ENCODE measurements at places on chromosomes 11 and 22. TPM values are rescaled to one million over a fixed set of nuclear protein-coding genes. Genes with fewer than 3 reads are reported as not detected.

DNA sequence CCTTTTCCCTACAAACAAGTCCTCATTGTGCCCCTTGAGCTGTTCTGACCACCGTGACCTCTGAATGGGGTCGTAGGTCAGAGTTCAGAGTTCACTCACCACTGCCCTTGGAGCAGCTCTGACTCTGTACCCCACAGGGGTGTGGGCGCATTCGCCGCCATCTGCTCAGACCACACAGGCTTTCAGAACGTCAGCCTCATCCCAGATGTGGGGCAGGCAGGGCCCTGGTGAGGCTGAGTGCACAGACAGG, 14.8 kb upstream of the MUC5B start:
- no peaks in the 10 kb centered on the region for H3K27me3 ChIP-seq
- no peaks in the 10 kb centered on the region for H3K36me3 ChIP-seq
- H3K4me3 ChIP-seq, result no peak overlapping the region
- no peak overlapping the region for H3K27ac ChIP-seq

DNA sequence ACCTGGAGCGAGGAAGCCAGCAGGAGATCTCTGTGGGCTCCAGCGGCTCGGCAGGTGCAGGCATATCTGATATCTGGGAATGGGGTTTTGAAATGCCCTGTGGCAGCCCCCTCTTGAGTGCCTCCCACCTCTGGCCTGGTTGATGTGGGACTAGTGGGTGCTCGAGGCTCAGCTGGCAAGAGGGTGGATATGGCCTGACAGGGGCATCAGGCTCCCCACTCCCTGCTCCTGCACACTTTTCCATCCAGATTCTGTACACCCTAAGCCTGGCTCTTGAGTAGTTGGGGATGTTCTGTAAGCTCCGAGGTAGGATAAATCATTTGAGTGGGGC, 75.0 kb downstream of the SCN3B start:
- H3K36me3 ChIP-seq, result no peaks in the 10 kb centered on the region
- no peaks in the 10 kb centered on the region for H3K27me3 ChIP-seq
- H3K4me1 ChIP-seq, result no peaks in the 10 kb centered on the region
- no peak overlapping the region for H3K27ac ChIP-seq
- H3K4me3 ChIP-seq, result no peak overlapping the region
- no peak for DNase-seq

DNA sequence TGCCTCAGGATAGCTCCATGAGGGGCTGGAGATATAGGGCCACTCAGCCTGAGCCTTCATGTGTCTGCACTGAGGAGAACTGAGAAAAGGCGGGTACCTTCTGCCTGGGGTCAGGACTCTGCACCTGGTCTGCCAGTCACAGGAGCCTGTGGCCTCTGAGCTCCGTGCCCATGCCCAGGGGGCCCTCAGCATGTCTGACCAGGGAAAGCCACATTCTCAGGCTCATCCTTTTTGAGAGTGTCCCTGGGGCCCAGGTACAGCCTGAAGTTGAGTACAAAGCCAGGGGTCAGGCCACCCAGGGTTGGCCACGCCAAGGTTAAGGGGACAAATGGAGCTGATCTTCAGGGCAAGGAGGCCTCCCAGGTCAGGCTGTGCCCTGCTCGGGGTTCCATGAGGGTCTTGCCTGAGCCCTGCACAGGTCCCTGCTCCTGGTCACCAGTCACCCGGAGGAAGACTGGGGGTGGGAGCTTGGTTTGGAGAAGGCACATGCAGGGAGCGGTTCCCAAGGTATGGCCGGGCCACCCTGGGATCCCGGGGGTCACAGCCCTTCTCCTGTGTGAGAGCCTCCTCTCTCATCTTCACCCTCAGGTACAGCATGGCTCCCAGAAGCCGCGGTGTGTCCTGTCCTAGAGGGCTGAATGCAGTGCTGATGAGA, 6.0 kb downstream of the DENND6B start:
- DNase-seq, result no peak
- peaks cover under 1% of the 10 kb centered on the region for H3K4me1 ChIP-seq
- no peaks in the 10 kb centered on the region for H3K27me3 ChIP-seq
- no peaks in the 10 kb centered on the region for H3K36me3 ChIP-seq
- no peak overlapping the region for H3K4me3 ChIP-seq

The CCDC15 gene
- 1.2 TPM for total RNA-seq

DNA sequence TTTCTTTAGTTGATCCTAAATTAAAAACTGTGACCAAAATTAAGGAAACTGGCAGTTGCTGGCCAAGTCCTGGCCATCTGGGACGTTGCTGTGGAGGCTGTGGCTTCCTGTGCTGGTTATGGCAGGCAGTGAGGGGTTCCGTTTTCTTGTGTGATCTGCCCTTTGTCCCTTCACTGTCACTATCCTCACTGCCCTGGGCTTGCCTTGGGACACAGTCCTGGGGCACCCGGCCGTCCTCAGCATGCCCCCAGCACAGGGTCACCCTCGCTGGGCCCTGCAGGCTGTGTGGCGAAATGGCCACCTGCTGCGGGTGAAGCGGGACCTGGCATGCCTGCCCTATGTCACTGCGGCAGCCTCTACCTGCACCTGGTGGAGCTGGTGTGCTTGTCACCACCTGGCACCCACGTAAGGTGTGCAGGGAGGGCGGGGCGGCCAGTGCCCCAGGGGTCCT, 52.5 kb upstream of the SLC22A12 start:
- no peak for DNase-seq
- no peak overlapping the region for H3K27ac ChIP-seq
- H3K36me3 ChIP-seq, result no peaks in the 10 kb centered on the region
- H3K4me3 ChIP-seq, result no peak overlapping the region

DNA sequence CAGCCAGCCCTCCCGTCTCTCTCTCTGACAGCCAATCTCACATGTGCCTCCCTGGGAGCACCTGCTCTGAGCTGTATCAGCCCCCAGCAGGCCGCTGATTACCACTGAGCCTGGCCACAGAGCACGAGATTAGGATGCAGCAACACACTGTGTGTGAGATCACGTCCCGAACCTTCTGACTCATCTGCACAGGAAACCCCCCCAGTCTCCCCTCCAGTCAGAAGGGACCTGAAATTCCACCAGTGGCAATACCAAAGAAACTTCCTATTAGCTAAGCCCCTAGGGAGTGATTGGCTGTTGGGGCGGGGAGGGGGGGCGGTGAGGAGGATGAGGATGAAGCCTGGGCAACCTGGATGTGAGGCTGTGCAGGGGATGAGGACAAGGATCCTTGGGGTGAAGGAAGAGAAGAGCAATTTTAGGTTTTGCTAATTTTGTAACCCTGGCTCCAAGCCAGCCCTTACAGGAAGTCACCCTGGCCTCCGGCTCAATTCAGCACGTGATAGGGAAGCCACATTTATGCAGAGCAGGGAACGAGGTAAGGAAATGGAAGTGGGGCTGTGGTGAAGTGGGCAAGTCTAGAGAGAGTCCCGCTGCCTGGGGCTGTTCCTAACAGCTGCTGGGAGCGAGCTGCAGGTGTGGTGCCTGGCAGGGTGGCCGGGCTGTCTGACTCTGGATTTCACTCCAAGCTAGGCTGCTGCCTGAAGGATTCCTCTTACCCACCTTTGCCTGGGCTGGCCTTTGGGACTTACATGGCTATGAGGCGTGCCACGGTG, 1.9 kb downstream of the SLC43A3 start:
- peaks cover 14% of the 10 kb centered on the region for H3K4me1 ChIP-seq
- peak; percentile 56 for DNase-seq
- no peaks in the 10 kb centered on the region for H3K36me3 ChIP-seq
- no peaks in the 10 kb centered on the region for H3K27me3 ChIP-seq

The GPHA2 gene
- total RNA-seq, result not detected

- no peak for DNase-seq
- H3K4me1 ChIP-seq, result peaks cover 4% of the 10 kb centered on the region
- no peaks in the 10 kb centered on the region for H3K36me3 ChIP-seq
- no peaks in the 10 kb centered on the region for H3K27me3 ChIP-seq
Measured at GRCh38 chr11:17387811-17388210, 648 bp downstream of the KCNJ11 start.

The PACSIN2 gene
- 160 TPM for total RNA-seq

The SORL1 gene
- 121 TPM for total RNA-seq

The LRRC55 gene
- total RNA-seq, result 0.27 TPM

GRCh38 chr11:128917144-128917724, 25.4 kb downstream of the TP53AIP1 start:
- DNase-seq, result no peak
- no peaks in the 10 kb centered on the region for H3K4me1 ChIP-seq
- no peaks in the 10 kb centered on the region for H3K27me3 ChIP-seq
- no peak overlapping the region for H3K4me3 ChIP-seq

- H3K4me3 ChIP-seq, result no peak overlapping the region
- no peaks in the 10 kb centered on the region for H3K4me1 ChIP-seq
- H3K36me3 ChIP-seq, result no peaks in the 10 kb centered on the region
- no peak overlapping the region for H3K27ac ChIP-seq
Measured at GRCh38 chr11:134669796-134670195, 257.8 kb upstream of the B3GAT1 start.

DNA sequence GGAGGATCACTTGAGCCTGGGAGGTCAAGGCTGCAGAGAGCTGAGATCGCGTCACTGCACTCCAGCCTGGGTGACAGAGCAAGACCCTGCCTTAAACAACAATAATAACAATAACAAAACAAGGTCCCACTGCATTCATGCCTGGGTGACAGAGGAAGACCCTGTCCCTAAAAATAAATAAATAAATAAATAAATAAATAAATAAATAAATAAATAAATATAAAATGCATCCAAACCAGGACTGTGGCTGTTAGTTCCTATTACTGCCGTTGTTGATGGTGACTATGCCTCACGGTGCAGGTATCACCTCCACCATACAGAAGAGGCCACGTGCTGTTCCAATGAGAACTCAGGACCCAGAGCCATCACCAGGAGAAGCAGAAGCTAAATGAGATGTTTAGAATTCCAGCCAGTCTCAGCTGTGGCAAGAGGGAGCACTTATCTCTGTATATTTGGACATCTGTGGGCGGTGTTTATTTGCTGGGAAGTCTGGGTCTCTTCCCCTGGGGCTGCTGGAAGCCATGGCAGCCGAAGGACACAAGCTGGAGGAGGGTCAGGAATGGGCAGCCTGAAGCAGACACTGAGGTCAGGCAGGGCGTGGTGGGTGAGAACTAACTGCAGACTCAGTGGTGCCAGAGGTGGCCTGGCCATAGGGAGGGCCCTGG, 21.6 kb downstream of the C11orf86 start:
- no peaks in the 10 kb centered on the region for H3K4me1 ChIP-seq
- H3K4me3 ChIP-seq, result no peak overlapping the region
- no peak for DNase-seq

The CSTF3 gene
- 22.9 TPM for total RNA-seq

The IL18 gene
- total RNA-seq, result 42.3 TPM

The C1QTNF4 gene
- total RNA-seq, result 0.85 TPM

The MS4A3 gene
- total RNA-seq, result not detected

- H3K27ac ChIP-seq, result no peak overlapping the region
- DNase-seq, result no peak
- no peaks in the 10 kb centered on the region for H3K27me3 ChIP-seq
- no peak overlapping the region for H3K4me3 ChIP-seq
- no peaks in the 10 kb centered on the region for H3K36me3 ChIP-seq
Measured at GRCh38 chr11:6894097-6894496, 1.8 kb upstream of the OR2D2 start.

GRCh38 chr11:35009191-35009943, 92.9 kb downstream of the PDHX start:
- DNase-seq, result peak; percentile 66

- H3K27ac ChIP-seq, result no peak overlapping the region
- H3K4me1 ChIP-seq, result no peaks in the 10 kb centered on the region
- no peak overlapping the region for H3K4me3 ChIP-seq
Measured at GRCh38 chr11:19400296-19400695, 159.6 kb upstream of the E2F8 start.

- no peaks in the 10 kb centered on the region for H3K4me1 ChIP-seq
- no peak overlapping the region for H3K27ac ChIP-seq
- H3K4me3 ChIP-seq, result no peak overlapping the region
- H3K36me3 ChIP-seq, result no peaks in the 10 kb centered on the region
- H3K27me3 ChIP-seq, result no peaks in the 10 kb centered on the region
- DNase-seq, result no peak
Measured at GRCh38 chr11:2582946-2583604, 116.7 kb downstream of the KCNQ1OT1 start.

GRCh38 chr11:105443623-105444022, 166.2 kb upstream of the GRIA4 start:
- H3K4me1 ChIP-seq, result no peaks in the 10 kb centered on the region
- no peaks in the 10 kb centered on the region for H3K27me3 ChIP-seq
- H3K27ac ChIP-seq, result no peak overlapping the region

GRCh38 chr22:19691007-19691720, 23.1 kb upstream of the SEPTIN5 start:
- H3K4me3 ChIP-seq, result no peak overlapping the region
- no peaks in the 10 kb centered on the region for H3K27me3 ChIP-seq
- no peak for DNase-seq
- H3K4me1 ChIP-seq, result no peaks in the 10 kb centered on the region
- no peaks in the 10 kb centered on the region for H3K36me3 ChIP-seq

- no peaks in the 10 kb centered on the region for H3K4me1 ChIP-seq
- no peak overlapping the region for H3K4me3 ChIP-seq
- DNase-seq, result peak; percentile 23
- no peaks in the 10 kb centered on the region for H3K36me3 ChIP-seq
Measured at GRCh38 chr11:269146-269890, 8.9 kb upstream of the NLRP6 start.

The IFITM1 gene
- 63.3 TPM for total RNA-seq

- no peak for DNase-seq
- H3K27ac ChIP-seq, result no peak overlapping the region
- no peaks in the 10 kb centered on the region for H3K36me3 ChIP-seq
- H3K4me3 ChIP-seq, result no peak overlapping the region
- no peaks in the 10 kb centered on the region for H3K27me3 ChIP-seq
- no peaks in the 10 kb centered on the region for H3K4me1 ChIP-seq
Measured at GRCh38 chr11:79039122-79039521, 401.7 kb downstream of the TENM4 start.

DNA sequence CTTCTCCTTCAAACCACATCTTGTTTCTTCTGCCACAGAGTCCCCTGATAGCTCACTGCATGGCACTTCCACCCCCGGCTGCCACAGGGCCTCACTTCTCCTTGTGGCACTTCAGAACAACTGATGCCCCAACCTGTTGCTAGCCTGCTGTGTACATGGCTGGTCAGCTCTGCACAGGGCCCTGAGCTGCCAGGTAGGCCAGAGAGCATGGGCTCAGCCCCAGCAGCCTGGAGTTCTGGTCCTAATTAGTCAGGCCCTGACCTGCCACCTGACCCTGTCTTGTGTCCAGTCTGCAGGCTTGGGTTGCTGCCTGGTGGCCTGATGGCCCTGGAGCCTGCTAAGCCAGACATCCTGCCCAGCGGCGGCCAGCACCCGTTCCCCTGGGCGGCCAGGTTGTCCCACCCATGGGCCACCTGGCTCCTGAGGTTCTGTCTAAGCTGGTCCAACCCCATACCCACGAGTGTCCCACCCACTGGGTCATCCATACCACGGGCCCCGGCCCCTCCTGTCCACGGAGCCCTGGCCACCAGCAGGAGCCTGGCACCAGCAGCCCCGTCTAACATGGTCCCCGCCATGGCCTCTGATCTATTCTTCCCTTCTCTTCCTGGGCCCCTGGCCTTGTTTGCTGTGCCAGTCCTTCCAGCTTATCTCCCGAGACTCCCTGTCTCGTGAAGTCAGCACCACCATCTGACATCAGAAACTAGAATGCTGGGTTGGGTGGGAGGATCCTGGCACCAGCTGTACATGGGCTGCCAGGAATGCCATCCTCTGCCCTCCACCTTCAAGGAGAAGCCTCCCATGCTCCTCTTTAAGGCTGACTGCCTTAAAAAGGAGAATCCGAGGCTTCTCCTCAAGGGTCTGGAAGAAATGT, 3.1 kb upstream of the CERK start:
- H3K27ac ChIP-seq, result no peak overlapping the region
- H3K27me3 ChIP-seq, result no peaks in the 10 kb centered on the region
- DNase-seq, result no peak
- peaks cover 26% of the 10 kb centered on the region for H3K4me1 ChIP-seq

- no peaks in the 10 kb centered on the region for H3K4me1 ChIP-seq
- no peak overlapping the region for H3K4me3 ChIP-seq
Measured at GRCh38 chr11:63951779-63952536, 13.2 kb downstream of the NAA40 start.
